ENCODE measurements at places on chromosomes 12 and 14. TPM values are rescaled to one million over a fixed set of nuclear protein-coding genes. Genes with fewer than 3 reads are reported as not detected.

SRRM4 gene
- not detected for total RNA-seq

AQP2 gene
- total RNA-seq: not detected

LPAR5 gene
- total RNA-seq: 3.1 TPM

DIO3 gene
- not detected for total RNA-seq

SLIRP gene
- 46.5 TPM for total RNA-seq

CRADD gene
- 23.0 TPM for total RNA-seq

Measured in activated T-helper 17 cell treated with anti-CD3 and anti-CD28 coated beads, Interleukin-2, amount 50 U/mL, for 72 hours (primary cell).